ENCODE measurements at places on chromosomes 11 and 22.

DNA sequence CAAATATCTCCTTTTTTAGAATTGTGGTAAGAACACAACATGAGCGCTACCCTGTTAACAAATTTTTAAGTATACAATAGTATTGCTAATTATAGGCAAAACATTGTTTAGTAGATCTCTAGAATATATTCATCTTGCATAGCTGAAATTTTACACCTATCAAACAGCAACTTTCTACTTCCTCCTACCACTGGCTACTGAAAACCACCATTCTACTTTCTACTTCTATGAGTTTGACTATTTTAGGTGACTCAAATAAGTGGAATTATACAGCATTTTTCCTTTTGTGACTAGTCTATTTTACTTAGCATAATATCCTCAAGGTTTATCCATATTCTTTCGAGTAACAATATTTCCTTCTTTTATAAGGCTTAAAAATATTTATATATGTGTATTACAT lies 128.4 kb downstream of the FAM76B start:
- no peak for DNase-seq

DNA sequence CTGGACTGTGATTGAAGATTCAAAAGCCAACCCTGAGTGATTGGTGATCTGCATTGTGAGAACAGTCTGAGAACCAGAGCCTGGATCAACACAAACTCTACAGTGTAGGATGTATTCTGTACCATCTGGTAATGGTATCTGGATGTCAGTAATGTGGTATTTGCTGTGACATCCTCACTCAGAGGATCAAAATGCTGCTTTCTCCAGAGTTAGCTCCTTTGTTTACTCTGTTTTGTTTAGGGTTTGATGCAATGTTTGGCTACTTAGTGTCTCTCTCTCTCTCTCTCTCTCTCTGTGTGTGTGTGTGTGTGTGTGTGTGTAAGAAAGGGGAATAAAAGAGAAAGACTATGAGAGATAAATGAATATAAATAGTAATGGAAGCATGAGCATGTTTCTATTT lies 24.3 kb downstream of the CASP4 start:
- no peak for DNase-seq

DNA sequence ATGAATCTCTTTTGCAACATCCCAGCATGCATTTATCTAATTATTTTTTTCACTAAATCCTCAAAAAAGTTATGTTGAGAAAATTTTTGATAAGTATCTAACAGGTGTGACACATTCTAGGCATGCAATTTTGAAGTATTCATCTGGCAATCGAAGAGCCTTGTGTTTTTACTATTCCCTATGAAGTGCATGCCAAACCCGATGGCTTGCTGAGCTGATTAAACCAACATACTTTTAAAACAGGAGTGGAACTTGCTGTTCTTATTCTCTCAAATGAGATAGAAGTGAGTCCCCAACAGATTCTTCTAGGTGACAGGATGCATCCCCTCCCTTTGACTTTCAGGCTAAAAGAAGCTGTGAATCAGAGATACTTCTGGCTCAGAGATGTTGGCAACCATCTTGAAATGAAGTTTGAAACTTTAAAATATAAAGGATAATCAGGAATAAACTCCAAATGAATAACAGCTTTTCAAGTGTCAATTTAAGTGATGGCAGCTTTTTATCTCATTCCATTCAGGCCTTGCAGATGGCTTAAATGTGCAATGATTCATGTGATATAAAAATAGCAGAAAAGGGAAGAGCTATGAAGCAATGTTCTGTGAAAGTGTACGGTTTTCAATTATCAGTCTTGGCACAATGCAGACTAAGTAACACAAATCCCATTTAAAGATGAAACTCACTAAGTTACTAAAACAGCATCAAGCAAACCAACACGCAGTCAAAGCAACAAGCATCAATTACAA lies 67.7 kb downstream of the APOL5 start:
- DNase-seq: no peak

GRCh38 chr11:62315431-62315830 lies 16.6 kb upstream of the SCGB1D4 start:
- DNase-seq: no peak

GRCh38 chr22:49951000-49951677 lies 9.4 kb upstream of the PIM3 start:
- DNase-seq: no peak

DNA sequence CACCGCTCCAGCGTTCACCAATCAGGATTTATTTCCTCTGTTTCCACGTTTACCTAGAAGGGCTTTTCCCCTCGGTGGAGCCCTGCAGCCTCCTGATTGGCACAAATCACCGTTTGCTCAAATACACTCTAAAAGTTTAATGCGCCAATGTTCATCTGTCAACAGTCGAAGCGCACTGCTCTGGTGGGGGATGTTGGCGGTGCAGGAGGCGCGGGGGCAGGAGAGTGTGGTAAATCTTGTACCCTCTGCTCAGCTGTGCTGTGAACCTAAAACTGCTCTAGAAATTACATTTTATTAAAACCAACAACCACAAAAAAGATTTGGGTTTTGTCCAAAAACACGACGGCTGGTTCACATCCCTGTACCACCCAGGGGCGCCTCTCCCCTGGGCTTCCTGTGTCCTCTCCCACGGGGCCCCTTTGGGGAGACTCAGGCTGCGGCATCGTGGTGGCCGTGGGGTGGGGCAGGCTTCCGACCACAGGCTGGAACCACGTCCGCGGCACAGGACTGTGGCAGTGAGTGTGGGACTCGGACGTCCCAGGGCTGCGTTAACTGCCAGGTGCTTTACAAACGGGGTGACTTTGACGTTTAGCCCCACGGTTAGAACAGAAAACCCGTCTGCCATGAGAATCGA lies 13.5 kb downstream of the TTLL8 start:
- no peak for DNase-seq

GRCh38 chr11:69721106-69721505 lies 17.3 kb upstream of the FGF19 start:
- DNase-seq: no peak

GRCh38 chr11:20592741-20593140 lies 6.7 kb upstream of the SLC6A5 start:
- DNase-seq: no peak

- no peak for DNase-seq
Measured at GRCh38 chr11:112885744-112886433, 75.3 kb upstream of the NCAM1 start.

DNA sequence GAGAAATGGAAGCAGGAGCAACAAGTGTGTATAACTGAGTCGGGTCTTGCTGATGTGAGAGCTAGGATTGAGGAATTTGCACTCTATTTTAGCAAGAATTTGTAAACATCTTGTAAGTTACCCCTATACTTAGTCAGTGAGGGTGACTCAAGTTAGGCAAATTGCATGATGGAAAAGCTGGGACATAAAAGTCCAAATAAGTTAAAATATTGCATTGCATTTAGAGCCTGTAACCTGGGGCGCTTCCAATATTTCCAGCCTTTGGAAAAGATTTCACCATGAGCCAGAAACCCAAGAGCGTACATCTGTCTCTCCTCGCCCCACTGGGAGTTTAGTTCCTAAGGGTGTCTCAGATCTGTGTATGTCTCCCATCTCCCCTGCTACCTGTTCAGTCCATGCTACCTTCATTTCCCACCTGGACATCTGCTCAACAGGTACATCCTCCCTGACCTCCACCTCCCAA lies 37.0 kb upstream of the ACCSL start:
- no peak for DNase-seq

GRCh38 chr11:105639527-105639926 lies 29.7 kb downstream of the GRIA4 start:
- DNase-seq: no peak

GRCh38 chr22:41844513-41844912 lies 11.6 kb downstream of the SREBF2 start:
- no peak for DNase-seq

- no peak for DNase-seq
Measured at GRCh38 chr22:24418786-24419474, 8.5 kb upstream of the ADORA2A start.

GRCh38 chr11:17296852-17297559 lies 20.5 kb downstream of the NUCB2 start:
- no peak for DNase-seq

DNA sequence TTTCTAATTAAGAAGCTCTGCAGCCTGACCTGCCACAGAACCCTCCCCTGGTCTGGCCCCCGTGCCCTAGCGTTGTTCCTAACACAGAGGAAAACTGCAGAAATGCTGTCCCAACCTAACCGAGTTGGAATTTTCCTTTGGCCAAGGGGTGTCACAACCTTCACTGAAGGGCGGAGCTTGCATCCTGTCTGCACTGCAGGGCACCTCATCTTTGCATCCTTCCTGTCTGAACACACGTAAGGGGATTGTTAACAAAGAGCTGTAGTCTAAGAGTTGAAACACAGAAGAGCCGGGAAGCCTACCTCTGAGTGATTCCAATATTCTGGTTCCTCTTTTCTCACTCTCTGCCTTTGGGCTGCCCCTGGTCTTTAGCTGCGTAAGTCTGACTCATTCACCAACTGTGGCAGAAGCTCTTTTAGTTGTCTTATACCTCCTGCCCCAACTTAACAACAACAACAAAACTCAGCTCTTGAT lies 1.6 kb downstream of the DIXDC1 start:
- peak; percentile 48 for DNase-seq

GRCh38 chr11:3105791-3106735 lies 48.8 kb upstream of the CARS1 start:
- DNase-seq: no peak

DNA sequence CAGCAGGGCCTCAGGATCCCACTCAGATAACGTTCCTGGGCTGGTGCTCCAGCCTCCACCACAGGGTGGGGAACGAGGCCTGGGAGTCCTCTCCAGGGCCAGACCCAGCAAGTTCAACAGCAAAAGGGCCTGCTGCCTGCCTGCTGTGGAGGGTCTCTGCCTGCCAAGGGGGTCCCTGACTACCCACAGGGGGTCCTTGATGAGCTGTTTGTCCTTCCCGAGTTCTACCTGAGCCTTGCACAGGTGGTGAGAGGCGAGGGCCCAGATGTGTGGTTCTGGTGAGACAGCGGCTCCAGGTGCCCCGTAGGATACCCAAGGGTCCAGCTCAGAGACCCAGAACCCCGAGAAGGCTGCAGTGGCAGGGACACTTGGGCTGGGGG lies 4.4 kb downstream of the DUSP8 start:
- no peak for DNase-seq

DNA sequence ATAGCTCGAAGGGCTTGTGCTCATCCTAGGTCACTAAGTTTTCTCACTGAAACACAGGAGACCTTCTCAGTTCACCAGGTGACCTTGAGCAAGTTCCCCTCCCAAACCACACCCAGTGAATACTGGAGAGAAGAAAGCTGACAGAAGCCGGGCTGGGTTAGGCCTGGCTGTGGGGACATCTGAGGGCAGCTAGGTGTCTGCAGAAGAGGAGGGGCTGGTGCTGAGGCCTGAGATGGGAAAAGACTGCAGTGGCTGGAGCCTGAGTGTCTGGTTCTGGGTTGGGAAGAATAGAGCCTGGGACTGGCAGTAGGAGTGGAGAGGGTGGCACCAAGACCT lies 602 bp upstream of the INPP5J start:
- no peak for DNase-seq

DNA sequence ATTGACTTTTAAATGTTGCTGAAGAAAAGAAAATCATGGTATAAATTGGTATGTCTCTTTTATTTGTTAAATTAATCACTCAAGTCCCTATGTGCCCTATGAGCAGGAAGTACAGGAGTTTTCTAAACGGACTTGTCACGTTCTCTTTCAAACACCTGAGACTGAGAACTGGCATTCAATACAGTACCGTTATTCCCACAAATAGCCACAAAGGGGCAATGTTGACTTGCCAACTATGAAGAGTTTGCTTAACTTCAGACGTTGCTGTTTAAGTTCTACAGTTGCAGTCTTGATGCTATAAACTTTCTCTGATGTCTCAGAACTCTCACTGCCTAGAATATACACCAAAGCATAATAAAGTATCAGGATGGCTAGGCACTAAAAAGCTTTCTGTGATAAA lies 7.6 kb downstream of the OR56A1 start:
- DNase-seq: no peak

GRCh38 chr11:122398167-122398566 lies 257.4 kb upstream of the UBASH3B start:
- no peak for DNase-seq

DNA sequence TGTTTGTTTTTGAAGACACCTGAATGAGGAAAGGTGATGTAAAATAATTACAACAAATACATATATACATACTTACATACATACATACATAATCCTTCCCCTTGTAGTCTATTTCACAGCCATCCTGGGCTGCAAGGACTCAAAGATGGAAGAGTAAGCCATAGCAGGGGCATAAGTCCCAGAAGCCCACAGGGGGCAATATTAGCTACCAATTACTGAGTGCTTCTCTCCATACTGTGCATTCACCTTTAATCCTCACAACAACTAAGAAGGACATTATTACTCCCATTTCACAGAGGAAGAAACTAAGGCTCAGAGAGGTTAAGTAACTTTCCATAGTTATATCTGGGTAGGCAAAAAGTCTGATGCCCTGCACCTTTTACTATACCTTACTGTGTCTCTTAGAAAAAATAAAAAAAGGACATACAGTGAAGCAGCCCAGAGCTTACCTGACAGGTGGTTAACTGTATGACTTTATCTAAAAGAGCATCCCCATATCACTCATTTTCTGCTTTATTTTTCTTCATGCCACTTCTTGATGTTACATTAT lies 2.7 kb downstream of the SERGEF start:
- no peak for DNase-seq

- no peak for DNase-seq
Measured at GRCh38 chr22:42623301-42623751, 8.6 kb upstream of the POLDIP3 start.

GRCh38 chr22:50313021-50313420 lies 5.6 kb upstream of the PLXNB2 start:
- DNase-seq: no peak

- no peak for DNase-seq
Measured at GRCh38 chr22:18012531-18012930, 11.8 kb downstream of the MICAL3 start.

DNA sequence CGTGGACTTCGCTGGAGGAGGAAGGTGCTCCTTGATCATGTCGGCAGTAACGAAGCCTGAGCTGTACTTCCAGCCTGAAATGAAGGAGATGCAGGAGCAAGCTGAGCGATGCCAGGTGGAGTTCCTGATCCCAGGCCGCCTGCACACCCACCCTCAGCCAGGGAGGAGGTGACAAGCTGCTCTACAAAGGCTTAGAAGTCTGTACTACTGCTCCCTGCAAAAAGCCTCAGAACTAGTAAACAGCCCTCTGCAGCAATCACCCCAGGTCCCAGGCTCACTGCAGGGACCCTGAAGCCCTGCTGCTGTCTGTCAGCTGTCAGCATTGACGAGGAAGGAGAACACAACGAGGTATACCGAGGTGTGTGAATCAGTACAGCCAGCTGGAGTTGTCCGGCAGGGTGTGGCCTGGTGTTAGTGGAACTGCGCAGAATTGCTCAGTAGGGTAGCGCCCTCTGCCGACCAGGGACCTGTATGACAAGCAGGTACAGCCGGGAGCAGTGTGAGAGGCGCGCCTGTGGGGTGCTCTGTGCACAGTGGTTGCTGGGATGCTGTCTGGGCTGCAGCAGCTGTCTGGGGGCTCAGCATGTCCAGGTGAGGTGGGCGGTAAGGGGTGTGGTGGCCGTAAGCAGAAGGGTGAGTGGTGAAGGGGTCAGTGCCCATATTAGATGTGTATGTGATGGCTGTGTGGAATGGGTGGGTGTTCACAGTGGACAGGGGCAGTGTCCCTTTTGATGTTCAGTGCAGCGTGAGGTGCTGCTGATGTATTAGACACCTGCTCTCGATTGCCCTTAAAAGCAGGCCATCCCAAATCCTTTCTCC lies 7.6 kb downstream of the CYB5R2 start:
- DNase-seq: peak; percentile 78

All from activated naive CD8-positive, alpha-beta T cell treated with anti-CD3 and anti-CD28 coated beads, Interleukin-2, amount 50 U/mL, for 24 hours (primary cell).